CD4-positive, alpha-beta T cell treated with Interleukin-6 at 100 ng/mL for 8 hours (primary cell): ENCODE measurements at places on chromosomes 16 and 17.

GRCh38 chr17:67470163-67470562, 93.1 kb downstream of the PITPNC1 start:
- no peak for DNase-seq

GRCh38 chr17:71727292-71727691, 393.5 kb upstream of the SOX9 start:
- DNase-seq = no peak

- DNase-seq = no peak
These were observed 20.5 kb upstream of the DHX8 start for GRCh38 chr17:43463241-43463640.

GRCh38 chr17:40309949-40310510, 1.1 kb downstream of the RARA start:
- DNase-seq = no peak

DNA sequence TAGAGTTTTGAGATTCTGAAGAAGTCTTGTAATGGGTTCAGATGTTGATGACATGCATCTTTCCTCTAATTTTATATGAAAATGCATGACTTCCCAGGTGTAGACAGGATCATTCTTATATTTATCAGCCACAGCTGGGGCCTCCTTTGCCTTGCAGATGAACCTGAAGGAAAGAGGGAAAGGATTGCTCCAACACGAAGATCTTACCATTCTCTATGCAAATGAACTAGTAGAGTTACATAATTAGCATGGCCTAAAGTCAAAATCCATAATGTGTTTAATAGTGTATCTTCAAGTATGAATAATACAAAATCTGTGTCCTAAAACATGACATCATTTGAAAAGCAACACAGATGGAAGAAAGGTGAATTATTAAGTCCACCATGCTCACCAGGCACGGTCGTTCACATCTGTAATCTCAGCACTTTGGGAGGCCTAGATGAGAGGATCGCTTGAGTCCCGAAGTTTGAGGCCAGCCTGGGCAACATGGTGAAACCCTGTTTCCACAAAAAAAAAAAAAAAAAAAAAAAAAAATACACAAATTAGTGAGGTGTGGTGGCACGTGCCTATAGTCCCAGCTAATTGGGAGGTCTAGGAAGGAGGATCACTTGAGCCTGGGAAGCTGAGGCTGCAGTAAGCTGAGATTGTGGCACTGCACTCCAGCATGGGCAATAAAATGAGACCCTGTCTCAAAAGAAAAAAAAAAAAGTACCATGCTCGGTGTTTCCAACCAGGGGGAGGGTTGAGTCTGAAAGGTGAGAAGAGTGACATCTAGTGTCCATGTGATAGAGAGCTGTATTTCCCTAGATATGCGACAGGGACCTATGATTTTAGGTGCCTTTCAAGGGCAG, 6.3 kb downstream of the VWA3A start:
- peak; percentile 15 for DNase-seq

DNA sequence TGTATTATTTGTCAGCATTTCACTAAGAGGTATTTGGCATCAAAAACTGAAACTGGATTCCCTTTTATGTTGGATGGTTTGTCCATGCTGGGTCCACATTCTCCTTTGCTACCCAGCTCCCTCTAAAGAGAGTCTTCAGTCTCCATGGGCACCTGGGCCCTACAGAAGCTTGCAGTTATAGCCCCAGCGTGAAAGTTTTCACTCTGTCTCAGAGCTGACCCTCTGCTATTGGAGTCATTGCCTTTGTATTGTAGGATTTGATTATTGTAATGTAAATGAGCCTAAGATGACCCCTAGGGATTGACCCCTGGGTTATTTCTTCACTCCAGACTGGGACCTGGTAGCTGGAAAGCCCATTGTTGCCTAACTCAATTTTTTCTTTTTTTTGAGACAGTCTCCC, 1026.5 kb upstream of the EEF2KMT start:
- no peak for DNase-seq

DNA sequence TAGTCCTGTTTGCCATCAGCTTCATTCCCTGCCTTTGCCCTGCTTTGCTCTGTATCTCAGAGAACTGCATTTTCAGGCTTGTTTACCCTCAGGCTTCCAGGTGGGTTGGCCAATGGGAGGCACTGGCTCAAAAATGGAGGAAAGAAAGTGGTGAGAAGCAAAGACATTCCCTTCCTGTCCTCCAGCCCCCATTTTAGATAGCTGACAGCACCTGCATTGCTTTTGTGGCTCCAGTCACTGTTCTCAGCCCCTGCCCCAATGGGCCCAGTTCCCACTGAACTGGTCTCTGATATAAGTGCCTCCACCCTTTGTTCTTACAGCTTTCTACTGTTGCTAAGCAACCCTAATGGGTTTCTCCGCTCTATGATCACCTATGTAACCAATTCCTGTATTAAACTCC, 19.4 kb upstream of the SDK2 start:
- no peak for DNase-seq

DNA sequence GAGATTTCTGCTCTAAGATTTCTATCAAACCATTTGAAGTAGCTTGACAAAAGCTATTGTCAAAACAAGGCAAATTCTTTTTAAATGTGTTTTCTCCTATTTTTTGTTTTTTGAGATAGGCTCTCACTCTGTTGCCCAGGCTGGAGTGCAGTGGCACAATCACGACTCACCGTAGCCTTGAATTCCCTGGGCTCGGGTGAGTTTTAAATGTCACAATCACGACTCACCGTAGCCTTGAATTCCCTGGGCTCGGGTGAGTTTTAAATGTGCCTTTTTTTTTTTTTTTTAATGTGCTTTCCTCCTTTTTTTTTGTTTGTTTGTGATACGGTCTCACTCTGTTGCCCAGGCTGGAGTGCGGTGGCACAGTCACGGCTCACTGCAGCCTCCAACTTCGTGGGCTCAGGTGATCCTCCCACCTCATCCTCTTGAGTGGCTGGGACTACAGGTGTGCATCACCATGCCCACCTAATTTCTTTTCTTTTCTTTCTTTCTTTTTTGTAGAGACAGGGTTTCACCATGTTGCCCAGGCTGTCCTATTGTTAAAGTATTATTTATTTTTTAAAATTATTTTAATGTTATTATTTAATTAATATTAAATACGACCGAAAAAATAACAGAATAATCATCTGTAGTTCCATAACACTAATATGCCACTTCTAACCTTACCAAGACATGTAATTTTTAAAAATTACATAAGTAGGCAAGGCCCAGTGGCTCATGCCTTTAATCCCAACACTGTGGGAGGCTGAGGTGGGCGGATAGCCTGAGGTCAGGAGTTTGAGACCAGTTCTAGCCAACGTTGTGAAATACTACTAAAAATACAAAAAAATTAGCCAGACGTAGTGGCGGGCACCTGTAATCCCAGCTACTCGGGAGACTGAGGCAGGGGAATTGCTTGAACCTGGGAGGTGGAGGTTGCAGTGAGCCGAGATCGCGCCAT, 69.7 kb upstream of the FA2H start:
- no peak for DNase-seq

DNA sequence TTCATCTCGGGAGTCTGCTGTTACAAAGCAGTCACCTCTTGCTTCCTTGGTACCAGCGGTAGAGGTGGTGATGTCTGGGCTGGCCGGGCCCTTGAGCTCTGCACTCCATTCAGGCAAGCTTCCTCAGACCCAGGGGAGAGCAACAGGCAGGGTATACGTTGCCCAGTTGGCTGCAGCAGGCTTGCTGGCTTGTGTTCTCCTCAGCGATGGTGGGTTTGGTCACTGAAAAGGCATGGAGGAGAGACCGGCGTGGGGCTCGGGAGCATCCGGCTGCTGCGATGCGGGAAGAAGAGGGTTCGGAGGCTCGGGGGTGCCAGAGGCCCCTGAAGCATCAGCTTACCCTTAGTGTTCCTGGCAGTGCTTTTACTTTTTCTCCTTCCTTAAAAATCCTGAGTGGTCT, 25.8 kb downstream of the SAP30BP start:
- no peak for DNase-seq

DNA sequence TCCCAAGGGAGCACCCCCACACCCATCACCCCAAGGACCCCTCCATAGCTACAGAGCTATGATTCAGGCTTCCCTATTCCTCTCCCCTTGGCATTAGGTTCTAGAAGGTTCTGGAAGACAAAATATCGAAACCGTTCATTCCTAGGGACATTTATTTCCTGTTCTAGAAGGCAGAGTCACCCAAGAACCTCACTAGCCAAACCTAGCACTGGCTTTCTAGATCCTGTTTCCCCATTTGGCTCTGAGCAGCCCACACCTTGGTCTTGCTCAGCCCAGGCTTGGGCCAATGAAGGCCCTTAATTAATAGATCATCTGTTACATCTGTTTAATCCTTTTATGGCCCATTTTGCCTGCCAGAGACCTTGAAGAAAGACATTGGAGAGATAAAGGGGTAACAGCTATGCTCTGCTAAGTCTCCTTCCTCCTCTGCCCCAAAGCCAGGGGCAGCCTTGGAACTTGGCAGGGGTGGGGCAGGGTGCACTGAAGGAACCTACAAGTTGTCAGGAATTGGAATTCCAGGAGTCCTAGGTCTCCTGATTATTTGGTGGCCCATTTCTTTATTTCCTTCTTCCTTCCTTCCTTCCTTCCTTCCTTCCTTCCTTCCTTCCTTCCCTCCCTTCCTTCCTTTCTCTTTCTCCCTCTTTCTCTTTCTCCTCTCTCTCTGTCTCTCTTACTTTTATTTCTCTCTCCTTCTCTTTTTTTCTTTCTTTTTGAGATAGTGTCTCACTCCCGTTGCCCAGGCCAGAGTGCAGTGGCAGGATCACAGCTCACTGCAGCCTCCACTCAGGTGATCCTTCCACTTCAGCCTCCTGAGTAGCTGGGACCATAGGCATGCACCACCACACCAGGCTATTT, 8.7 kb upstream of the FZD2 start:
- no peak for DNase-seq

GRCh38 chr16:85204242-85205010, 92.2 kb upstream of the CIBAR2 start:
- DNase-seq = no peak

DNA sequence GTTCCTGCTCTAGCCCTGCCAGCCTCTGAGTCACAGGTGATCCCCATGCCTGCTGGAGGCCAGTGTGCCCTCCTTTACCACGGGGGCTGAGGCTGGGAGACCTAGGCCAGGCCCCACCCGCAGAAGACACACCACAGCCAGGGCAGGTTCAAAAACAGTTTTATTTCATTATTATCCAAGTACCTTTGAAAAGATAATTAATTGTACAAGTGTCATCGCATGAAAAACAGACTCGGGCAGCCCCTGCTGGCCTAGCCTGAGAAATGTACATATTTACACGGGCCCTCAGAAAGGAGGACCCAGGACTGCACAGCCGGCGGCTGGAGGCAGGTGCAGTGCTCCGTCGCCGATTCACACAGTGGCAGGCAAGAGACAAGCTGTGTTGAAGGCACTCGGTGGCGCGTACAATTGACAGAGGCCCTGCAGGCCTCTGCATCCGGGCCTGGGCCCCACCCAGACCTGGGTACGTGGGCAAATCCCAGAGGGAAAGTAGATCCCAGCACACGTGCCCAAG, 4.4 kb downstream of the PDIA2 start:
- DNase-seq = no peak

DNA sequence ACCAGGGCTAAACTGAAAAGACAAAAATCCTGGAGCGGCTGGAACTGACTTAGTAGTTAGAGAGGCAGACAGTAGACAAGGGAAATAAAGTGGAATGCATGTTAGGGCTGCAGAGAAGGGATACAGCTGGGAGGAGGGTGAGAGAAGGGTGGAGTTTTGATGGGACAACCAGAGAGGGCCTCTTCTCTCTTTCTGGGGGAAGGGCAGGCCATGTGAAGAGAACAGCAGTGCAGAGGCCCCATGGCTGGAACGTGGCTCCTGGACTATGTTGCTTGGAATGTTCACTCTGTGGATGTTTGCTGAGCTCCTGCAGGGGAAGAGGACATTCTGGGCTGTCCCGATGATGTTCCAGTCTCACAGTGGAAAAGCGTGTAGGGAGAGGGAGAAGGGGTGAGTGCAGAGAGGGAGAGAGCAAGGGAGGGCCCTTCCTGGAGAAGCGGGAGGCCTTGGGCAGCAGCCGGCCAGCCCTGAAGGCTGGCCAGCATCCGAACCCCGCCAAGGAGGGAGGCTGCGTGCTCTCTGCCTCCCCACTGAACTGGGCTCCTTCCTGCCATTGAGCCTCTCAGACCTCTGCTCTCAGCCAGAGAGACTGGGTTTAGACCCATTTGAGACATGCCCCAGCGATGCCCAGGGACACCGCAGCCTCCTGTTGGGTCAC, 33.1 kb upstream of the GSE1 start:
- no peak for DNase-seq

DNA sequence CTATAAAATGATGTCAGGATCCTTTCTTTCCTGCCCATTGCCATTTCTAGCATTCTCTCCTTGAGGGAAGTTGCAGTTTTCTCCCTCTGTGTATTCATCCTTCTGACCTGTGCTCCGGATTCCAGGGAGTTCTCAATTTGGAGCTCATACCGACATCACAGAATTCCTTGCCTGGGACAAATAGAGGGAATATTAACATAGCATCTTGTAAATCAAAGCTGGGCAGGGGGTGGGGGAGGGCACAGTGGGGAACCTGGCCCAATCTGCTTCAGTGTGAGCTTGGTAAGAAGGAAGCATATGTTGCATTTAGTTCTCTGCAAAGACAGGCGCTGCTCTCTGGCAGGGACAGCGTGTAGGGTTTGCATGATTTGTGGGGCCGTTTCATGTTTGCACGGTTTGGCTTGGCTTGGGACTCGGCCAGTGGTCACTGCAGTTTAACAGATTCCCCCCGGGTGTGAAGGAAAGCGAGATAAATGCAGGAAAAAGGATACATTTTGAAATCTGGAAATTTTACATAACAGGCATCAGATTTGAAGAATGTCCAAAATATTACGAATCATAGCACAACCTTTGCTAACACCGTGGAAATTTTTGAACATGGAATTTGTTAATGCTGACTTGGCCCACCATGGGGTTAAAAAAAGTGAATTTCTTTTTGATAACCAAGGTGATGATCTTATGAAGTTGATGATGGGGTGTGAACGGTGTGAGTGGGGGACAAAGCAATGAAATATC, 178.0 kb downstream of the WWOX start:
- no peak for DNase-seq

- no peak for DNase-seq
These were observed 132.0 kb downstream of the COPRS start for GRCh38 chr17:31726980-31727427.

DNA sequence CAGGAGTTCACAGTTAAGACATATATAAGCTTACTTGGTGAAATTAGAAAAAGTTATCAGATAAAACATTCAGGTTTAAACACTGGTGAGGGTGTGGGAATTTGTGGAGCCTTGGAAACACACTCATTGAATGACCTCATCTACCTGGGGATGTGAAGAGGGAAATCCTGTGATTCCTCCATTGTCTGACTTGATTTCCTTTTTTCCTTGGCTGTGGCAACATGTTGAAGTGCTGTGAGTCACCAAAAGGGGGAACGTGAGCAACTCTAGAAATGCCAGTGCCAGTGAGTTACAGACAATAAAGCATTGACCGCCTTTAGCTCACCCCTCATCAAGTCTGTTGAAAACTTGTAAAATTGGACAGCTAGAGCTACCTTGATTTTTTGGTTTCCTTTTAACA, 1.8 kb downstream of the HMOX2 start:
- no peak for DNase-seq
